ENCODE measurements at places on chromosomes 2 and 18.

- no peak for DNase-seq
Measured at GRCh38 chr2:15665943-15666460, 74.3 kb downstream of the DDX1 start.

DNA sequence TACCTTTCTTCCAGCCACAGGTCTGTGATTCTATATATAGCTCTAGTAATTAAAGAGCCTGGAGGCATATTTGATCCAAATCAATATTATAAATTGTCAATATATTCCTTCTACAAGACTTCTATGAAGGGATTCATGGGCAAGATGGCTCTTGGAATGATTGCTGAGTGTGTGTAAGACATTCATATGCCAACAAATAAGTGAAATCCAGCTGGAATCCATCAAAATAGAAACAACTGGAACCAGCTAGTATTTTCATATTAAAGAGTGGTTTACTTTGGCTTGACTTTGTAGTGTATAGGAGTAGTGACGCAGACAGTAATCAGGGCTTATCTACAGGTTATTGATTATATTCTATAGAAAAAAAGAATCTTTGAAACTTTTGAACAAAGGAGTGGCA is 83.4 kb downstream of the CALCRL start:
- DNase-seq = no peak

- no peak for DNase-seq
Measured at GRCh38 chr18:56565046-56565445, 73.3 kb downstream of the TXNL1 start.

DNA sequence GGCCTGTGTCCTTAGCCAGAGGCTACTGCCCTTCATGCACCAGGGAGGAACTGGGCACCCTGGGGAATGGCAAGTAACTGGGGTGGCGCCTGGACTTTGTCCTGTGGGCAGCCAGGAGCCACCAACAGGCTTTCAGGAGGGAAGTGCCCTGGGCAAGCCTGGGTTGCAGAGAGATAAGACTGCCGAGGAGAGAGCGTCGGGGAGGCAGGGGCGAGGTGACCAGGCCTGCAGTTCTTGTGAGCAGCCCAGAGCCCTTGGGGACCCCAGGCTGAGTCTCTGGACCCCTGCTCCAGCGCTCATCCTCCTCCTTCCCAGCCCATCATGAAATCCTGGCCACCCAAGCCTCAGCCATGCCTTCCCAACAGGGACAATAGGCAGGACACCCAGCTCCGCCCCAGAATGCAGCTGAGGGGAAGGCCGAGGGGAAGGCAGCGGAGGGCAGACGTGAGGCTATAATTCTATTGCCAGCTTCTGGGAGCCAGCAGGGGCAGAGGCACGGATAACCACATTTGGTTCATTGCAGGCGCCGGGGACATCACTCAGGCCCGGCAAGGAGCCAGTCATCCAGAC is 25.1 kb downstream of the ADRA2B start:
- DNase-seq = no peak

DNA sequence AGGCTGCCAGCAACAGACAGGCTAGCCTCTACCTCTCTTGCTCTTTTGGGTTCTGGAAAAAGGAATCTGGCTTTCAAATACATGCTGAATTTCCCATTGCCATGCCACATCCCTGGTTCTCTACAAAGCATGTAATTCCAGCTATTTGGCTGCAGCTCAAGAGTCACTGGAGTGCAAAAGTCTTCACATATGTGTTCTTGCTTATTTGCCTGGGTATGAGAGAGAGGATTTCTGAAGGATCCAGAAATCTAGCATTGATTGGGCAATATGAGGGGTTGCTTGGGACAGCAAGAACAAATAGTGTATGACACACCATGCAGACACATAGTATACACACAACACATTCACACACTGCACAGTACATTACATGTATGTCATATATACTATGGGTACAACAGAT is 30.7 kb upstream of the LGALSL start:
- no peak for DNase-seq

DNA sequence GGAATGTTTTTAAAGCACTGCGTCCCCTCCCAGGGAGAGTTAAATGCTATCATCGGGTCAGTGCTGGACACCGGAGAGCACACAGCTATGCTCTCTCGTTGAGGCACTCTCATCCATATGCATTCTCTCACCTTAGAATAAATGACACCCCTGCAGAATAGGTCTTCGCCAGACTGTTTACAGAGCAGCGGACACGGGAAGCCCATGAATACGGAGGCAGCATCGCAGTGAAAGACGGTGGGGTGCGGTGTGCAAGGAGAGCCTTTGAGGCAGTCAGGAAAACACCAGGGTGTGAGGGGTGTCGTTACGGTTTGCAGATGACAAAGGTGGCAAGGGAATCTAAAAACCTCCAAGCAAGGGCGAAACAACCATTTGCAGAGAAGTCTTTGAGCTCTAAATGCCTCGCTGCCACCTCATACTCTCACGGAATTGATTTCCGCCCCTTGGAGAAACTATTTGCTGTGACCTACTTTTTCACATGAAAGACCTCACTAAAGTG is 169.2 kb upstream of the FHL2 start:
- DNase-seq = no peak

DNA sequence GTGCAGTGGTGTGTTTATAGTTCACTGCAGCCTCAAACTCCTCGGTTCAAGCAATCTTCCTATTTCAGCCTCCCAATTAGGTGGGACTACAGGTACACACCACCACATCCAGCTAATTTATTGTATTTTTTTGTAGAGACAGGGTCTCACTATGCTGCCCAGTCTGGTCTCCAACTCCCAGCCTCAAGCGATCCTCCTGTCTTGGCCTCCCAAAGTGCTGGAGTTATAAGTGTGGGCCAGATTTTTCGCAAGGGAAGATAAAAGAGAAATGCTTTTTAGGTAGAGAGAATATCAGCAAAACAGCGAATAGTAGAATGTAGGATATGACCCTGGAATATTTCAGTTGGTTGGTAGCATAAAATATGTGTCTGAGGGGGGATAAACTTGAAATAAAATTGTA is 4.3 kb downstream of the DDX1 start:
- DNase-seq = no peak

- DNase-seq = no peak
Measured at GRCh38 chr2:150742094-150742493, 254.6 kb upstream of the RND3 start.

GRCh38 chr2:151569167-151569566 is 159.5 kb downstream of the RIF1 start:
- DNase-seq = peak; percentile 7

DNA sequence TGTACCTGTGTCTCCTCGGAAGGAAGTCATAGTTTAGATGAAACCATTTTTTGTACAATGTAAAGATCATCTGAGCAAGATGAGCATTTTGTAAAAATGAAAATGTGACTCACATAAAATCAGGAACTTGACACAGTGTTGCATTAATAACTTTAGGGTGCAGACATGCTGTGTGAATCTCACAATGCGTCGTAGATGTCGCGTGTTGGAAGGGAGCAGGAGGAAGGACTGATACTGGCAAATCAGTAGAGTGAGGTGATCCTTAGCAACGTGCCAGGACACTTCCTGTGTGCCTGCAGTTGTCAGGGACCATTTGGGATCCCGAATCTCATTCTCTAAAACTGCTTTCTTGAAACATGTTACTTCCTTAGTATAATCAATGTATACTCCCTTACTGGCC is 103.1 kb downstream of the SH3BP4 start:
- no peak for DNase-seq

GRCh38 chr18:51070545-51070944 is 40.5 kb downstream of the SMAD4 start:
- peak; percentile 85 for DNase-seq

GRCh38 chr2:69715964-69716363 is 26.0 kb upstream of the ANXA4 start:
- peak; percentile 38 for DNase-seq

GRCh38 chr2:220892018-220892634 is 680.0 kb downstream of the EPHA4 start:
- DNase-seq = no peak

DNA sequence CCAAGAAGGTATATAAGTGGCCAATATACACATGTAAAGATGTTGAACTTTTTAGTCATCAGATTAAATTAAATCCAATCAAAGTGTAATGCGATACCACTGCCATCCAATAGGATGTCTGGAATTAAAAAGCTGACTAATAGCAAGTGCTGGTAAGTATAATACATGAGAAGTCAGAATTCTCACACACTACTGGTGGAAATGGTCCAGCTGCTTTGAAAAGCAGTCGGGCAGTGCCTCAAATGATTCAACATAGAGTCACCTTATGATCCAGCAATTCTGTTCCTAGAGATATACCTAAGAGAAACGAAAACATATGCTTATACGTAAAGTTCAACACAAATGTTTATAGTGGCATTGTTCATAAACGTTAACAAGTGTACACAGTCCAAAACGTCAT is 124.1 kb upstream of the MYT1L start:
- DNase-seq = no peak

- DNase-seq = no peak
Measured at GRCh38 chr2:156592809-156593593, 156.8 kb downstream of the GPD2 start.

GRCh38 chr2:80852808-80853139 is 548.2 kb upstream of the LRRTM1 start:
- no peak for DNase-seq

Data from amniotic epithelial cell (primary cell).